ENCODE measurements at places on chromosomes 7 and 10. TPM values are rescaled to one million over a fixed set of nuclear protein-coding genes. Genes with fewer than 3 reads are reported as not detected.

Gene DMBT1
- 0.29 TPM for total RNA-seq

Gene MYOF
- total RNA-seq = 352 TPM

Gene FAM25C
- not detected for total RNA-seq

Gene SEMA3E
- 0.29 TPM for total RNA-seq

Gene UNCX
- not detected for total RNA-seq

DNA sequence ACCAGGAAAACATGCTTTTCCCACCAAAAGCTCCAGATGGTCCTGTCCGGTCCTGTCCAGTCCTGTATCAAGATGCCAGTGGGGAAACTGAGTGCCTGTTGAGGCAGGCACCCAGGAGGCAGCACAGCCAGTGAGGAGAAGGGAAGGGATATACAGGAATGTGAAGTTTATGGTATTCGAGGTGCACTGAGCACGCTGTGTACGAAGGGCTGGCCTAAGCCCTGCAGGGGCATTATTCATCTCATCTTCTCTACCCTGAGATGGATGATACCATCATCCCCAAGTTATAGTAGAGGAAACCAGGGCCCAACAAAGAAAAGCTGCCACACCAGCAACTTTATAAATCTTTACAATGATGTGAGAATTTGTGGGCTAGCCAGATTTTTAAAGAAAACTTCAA lies 23.4 kb upstream of the FXYD4 start:
- H3K36me3 ChIP-seq = no peaks in the 10 kb centered on the region
- no peak overlapping the region for H3K27ac ChIP-seq

All from osteoblast (primary cell).